ENCODE measurements at places on chromosomes 12 and 14. TPM values are rescaled to one million over a fixed set of nuclear protein-coding genes. Genes with fewer than 3 reads are reported as not detected.

The PTHLH gene
- total RNA-seq = 287 TPM

The PYGL gene
- 115 TPM for total RNA-seq

The PDE6H gene
- total RNA-seq = not detected

The ETFBKMT gene
- 0.78 TPM for total RNA-seq

The KCNH3 gene
- 0.07 TPM for total RNA-seq

The KLRG1 gene
- not detected for total RNA-seq

The KCNMB4 gene
- total RNA-seq = 2.0 TPM

The RD3L gene
- total RNA-seq = not detected

The SMCO2 gene
- not detected for total RNA-seq

The PMEL gene
- total RNA-seq = 1.9 TPM

The PAX9 gene
- total RNA-seq = 12.0 TPM

The ACACB gene
- 0.70 TPM for total RNA-seq

The SERPINA1 gene
- 1.3 TPM for total RNA-seq
